ENCODE measurements at places on chromosomes 13 and 19.

- no peak for DNase-seq
- H3K27me3 ChIP-seq = peaks cover 5% of the 10 kb centered on the region
- no peak overlapping the region for H3K4me3 ChIP-seq
- no peak overlapping the region for H3K27ac ChIP-seq
- H3K36me3 ChIP-seq = no peaks in the 10 kb centered on the region
Measured at GRCh38 chr13:29502391-29503008, 93.0 kb downstream of the SLC7A1 start.

DNA sequence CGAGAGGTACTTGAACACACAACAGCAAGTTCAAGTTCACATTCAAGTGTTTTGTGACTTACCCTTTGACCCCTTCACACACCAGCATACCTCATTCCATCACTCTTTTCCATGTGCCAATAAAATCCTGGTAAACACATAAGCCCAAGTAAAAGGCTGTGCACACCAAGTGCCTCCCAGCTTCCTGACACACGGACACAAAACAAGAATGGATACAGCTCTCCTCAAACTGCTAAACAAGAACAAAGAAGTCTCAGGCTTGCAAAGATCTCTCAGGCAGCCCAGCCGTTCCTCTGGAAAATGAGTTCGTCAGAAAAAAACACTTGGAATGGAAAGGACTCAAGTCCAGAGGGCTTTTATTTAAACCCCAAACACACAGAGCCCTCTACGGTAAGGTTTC lies 83.7 kb downstream of the NUFIP1 start:
- DNase-seq = no peak
- peak overlapping the region; percentile 95 for H3K27ac ChIP-seq
- H3K36me3 ChIP-seq = no peaks in the 10 kb centered on the region
- H3K27me3 ChIP-seq = no peaks in the 10 kb centered on the region
- H3K4me1 ChIP-seq = peaks cover 37% of the 10 kb centered on the region

GRCh38 chr19:17496337-17496997 lies 15.0 kb upstream of the PGLS start:
- H3K4me3 ChIP-seq = no peak overlapping the region
- DNase-seq = no peak
- H3K27me3 ChIP-seq = no peaks in the 10 kb centered on the region
- H3K36me3 ChIP-seq = peaks cover 15% of the 10 kb centered on the region
- H3K27ac ChIP-seq = no peak overlapping the region

GRCh38 chr19:38233740-38234251 lies 9.8 kb upstream of the DPF1 start:
- DNase-seq = peak; percentile 92
- peaks cover 4% of the 10 kb centered on the region for H3K4me1 ChIP-seq
- H3K27ac ChIP-seq = no peak overlapping the region

- no peak for DNase-seq
- H3K4me3 ChIP-seq = no peak overlapping the region
- no peaks in the 10 kb centered on the region for H3K27me3 ChIP-seq
Measured at GRCh38 chr19:48877855-48878195, 5.6 kb downstream of the PPP1R15A start.

DNA sequence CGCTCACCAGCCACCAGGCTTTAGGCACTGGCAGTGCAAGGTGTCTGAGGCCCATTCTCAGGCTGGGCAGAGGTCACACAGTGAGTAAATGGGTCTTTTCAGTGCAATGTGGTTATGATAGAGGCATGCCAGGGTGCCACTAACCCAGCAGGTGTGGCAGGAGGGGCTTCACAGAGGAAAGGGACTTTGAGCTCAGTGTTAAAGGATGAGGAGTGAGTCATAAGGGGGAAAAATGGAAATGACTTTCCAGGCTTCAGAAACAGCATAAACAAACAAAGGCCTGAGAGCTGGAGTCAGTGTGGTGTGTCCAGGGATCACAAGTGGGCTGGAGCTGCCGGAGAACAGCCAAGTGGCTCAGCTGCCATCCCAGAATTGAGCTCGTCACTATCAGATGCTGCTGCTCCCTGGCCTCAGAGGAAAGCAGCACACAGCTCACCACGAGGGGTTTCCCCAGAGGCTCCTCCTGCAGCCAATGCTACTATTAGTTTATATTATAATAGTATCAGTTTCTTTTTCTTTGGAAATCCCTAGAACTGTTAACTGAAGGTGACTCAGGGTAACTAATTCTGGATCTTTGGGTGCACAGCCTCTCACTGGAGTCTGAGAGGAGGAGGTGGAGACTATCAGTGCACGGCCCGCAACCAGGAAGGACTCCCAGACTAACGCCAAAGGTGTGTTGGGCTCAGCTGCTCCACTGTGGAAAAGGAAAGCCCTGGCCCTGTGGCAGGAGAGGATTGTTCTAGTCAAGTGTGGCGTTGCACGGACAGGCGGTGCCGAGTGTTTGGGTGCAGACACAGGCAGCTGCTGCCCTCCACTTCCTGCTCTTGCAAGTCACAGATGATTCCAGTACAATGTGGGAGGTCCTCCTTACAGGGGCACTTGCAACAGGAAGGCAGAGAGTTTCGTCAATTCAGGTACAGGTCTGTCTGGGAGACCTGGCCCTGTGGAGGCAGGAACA lies 39.5 kb downstream of the DHRS12 start:
- no peak overlapping the region for H3K4me3 ChIP-seq
- peak overlapping the region; percentile 54 for H3K27ac ChIP-seq
- peaks cover 11% of the 10 kb centered on the region for H3K4me1 ChIP-seq
- DNase-seq = no peak
- no peaks in the 10 kb centered on the region for H3K27me3 ChIP-seq
- peaks cover 34% of the 10 kb centered on the region for H3K36me3 ChIP-seq

DNA sequence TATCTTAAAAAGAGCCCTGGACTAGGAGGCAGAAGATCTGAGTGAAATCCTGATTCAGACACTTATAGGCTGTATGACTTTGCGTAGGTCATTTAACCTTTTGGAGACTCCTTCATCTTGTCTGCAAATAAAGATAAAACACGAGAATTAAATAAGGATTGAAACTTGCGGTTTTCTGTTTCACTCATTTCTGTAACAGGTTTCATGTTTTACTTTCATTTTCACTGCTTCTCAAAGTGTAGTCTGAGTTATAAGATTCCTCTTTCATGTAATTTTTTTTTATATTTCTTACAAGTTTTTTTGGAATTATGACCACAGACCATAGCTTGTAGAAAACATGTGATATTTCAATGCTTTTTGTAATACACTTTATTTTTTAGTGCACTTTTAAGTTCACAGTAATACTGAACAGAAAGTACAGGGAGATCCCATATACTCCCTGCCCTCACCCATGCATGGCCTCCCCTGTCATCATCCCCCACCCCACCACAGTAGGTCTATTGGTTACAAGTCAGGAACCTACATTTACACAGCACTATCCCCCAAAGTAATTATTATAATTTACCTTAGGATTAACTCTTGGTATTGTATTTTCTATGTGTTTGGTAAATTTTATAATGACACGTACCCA lies 174.6 kb downstream of the ITGBL1 start:
- peak overlapping the region; percentile 94 for H3K27ac ChIP-seq
- DNase-seq = no peak
- H3K4me1 ChIP-seq = peaks cover 71% of the 10 kb centered on the region
- H3K36me3 ChIP-seq = peaks cover 46% of the 10 kb centered on the region

GRCh38 chr19:47693489-47693888 lies 19.7 kb upstream of the EHD2 start:
- no peak overlapping the region for H3K4me3 ChIP-seq
- no peaks in the 10 kb centered on the region for H3K27me3 ChIP-seq
- H3K36me3 ChIP-seq = peaks cover 20% of the 10 kb centered on the region
- DNase-seq = no peak
- peaks cover 10% of the 10 kb centered on the region for H3K4me1 ChIP-seq

GRCh38 chr13:59706101-59706976 lies 457.4 kb downstream of the DIAPH3 start:
- H3K27ac ChIP-seq = no peak overlapping the region
- no peaks in the 10 kb centered on the region for H3K4me1 ChIP-seq
- DNase-seq = no peak
- H3K27me3 ChIP-seq = no peaks in the 10 kb centered on the region
- H3K36me3 ChIP-seq = no peaks in the 10 kb centered on the region
- no peak overlapping the region for H3K4me3 ChIP-seq

- H3K4me1 ChIP-seq = peaks cover 25% of the 10 kb centered on the region
- H3K4me3 ChIP-seq = peak overlapping the region; percentile 94
- H3K27me3 ChIP-seq = no peaks in the 10 kb centered on the region
- peaks cover 9% of the 10 kb centered on the region for H3K36me3 ChIP-seq
- DNase-seq = no peak
Measured at GRCh38 chr19:48992581-48993174, 431 bp downstream of the GYS1 start.

DNA sequence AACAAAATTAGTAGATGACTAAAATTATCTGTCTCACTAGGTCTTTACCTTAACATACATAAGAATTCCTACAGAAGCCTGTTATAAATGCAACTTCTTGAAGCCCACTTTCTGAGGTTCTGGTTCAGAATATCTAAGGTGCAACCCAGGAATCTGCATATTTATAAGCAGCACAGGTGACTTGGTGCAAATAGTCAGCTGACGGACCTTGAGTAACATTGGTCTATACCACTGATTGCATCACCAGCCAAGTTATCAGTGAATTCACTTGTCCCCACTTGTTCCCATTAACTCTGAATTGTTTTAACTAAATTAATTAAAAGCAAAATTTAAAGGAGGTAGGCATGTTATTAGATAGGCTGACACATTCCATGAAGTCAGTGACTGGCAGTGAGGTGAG lies 109.9 kb downstream of the FRY start:
- no peak overlapping the region for H3K27ac ChIP-seq
- H3K4me1 ChIP-seq = peaks cover 5% of the 10 kb centered on the region
- DNase-seq = no peak
- H3K27me3 ChIP-seq = peaks cover 5% of the 10 kb centered on the region

- DNase-seq = no peak
- H3K36me3 ChIP-seq = peaks cover 43% of the 10 kb centered on the region
- peaks cover 83% of the 10 kb centered on the region for H3K4me1 ChIP-seq
- H3K27me3 ChIP-seq = no peaks in the 10 kb centered on the region
Measured at GRCh38 chr13:110414931-110415330, 107.8 kb downstream of the COL4A2 start.

DNA sequence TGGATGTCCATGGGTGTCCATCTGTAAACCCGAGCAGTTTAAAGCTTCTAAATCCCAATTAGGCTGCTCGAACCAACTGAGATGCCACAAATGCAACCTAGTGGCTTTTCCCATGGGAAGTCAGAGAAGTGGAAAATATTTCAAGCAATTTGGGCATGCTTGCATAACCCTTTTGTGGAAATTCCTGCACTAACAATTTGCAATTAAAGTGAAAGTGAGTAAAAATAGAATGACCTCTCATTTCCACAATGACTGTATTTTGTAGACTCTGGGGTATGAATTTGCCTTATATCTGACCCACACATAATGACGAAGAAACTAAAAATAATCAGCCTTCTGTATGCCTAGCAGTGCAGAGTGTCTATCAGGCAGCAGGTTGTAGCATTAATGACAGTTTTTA lies 91.8 kb upstream of the TSC22D1 start:
- no peaks in the 10 kb centered on the region for H3K27me3 ChIP-seq
- no peak for DNase-seq
- no peak overlapping the region for H3K27ac ChIP-seq
- H3K4me3 ChIP-seq = no peak overlapping the region

- H3K27me3 ChIP-seq = no peaks in the 10 kb centered on the region
- H3K4me3 ChIP-seq = no peak overlapping the region
- peak overlapping the region; percentile 81 for H3K27ac ChIP-seq
- DNase-seq = no peak
- peaks cover 65% of the 10 kb centered on the region for H3K4me1 ChIP-seq
Measured at GRCh38 chr13:51619614-51620013, 35.4 kb downstream of the WDFY2 start.

DNA sequence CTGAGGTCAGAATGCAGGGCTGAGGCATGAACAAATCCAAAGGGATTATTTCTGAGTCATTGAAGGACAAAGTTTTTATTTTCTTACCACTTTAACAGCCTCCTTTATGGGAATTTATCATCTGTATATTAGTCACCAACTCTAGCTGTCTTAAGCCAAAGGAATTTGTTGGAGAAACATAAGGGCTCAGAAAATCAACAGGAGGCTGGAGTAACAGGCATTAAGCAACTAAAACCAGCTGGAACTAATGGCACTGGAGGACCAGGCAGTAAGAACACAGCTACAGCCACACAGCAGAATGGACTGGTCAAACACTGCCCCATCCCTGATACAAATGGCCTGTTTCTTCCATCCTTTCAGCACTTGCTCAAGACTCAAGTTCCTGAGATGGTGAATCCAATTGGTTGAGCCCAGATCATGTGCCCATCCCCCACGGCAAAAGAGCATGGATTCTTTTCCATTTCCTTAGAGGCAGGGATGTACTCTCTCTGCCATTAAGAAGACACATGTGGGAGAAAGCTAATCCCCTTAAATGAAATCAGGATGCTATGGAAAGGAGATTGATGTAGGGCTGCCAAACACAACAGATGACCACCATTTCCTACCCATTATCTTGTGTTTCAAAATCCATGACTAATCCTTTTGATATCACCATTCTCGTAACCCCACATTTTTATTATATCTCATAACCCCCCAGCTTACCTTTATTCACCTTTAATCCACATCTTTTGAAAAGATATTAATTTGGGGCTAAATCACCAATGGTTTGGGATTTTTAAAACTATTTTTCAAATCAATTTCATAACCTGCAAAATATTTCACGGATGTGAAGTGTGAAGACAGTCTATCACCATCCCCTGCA lies 157.0 kb upstream of the FNDC3A start:
- no peaks in the 10 kb centered on the region for H3K36me3 ChIP-seq
- H3K4me1 ChIP-seq = peaks cover 39% of the 10 kb centered on the region
- no peak overlapping the region for H3K4me3 ChIP-seq
- no peak for DNase-seq

DNA sequence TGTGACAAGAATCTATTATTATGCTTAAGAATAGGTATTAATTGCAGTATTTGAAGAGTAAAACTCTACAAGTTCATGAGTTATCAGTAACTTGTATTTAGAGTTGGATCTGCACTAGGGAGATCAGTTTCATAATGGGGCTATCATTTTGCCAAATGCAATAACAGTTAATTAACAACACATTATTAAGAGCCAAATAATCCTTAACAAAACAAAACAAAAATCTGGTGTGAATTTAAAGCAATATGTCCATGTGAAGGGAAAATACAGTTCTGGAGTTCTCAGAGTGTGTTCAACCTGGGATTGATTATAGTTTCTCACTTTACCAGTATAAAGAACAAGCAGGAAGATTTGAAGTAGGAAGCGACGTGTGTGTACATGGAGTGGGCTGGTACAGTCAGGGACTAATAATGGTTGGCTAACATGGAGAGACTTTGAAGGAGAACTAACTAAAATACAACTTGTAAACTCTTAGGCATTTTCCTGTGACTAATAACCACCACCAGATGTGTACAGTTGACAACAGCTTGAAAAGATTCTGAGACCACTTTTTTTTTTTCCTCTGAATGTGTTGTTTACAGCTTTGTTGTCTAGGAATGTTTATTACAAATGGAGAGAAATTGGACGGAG lies 58.5 kb downstream of the POSTN start:
- H3K4me3 ChIP-seq = no peak overlapping the region
- H3K4me1 ChIP-seq = peaks cover 22% of the 10 kb centered on the region
- H3K36me3 ChIP-seq = peaks cover 5% of the 10 kb centered on the region
- H3K27ac ChIP-seq = no peak overlapping the region
- no peak for DNase-seq

- no peak overlapping the region for H3K27ac ChIP-seq
- DNase-seq = no peak
- H3K36me3 ChIP-seq = no peaks in the 10 kb centered on the region
- H3K4me1 ChIP-seq = no peaks in the 10 kb centered on the region
Measured at GRCh38 chr13:44643256-44643655, 67.1 kb upstream of the TSC22D1 start.

- no peaks in the 10 kb centered on the region for H3K27me3 ChIP-seq
- no peak for DNase-seq
- H3K4me1 ChIP-seq = peaks cover 12% of the 10 kb centered on the region
Measured at GRCh38 chr13:49042476-49042875, 66.8 kb downstream of the FNDC3A start.

GRCh38 chr13:103063376-103063775 lies 2.8 kb downstream of the SLC10A2 start:
- peaks cover 21% of the 10 kb centered on the region for H3K27me3 ChIP-seq
- no peak overlapping the region for H3K4me3 ChIP-seq
- no peaks in the 10 kb centered on the region for H3K4me1 ChIP-seq
- no peak overlapping the region for H3K27ac ChIP-seq
